ENCODE measurements at places on chromosomes 5 and 9. TPM values are rescaled to one million over a fixed set of nuclear protein-coding genes. Genes with fewer than 3 reads are reported as not detected.

Gene CHSY3
- not detected for polyA plus RNA-seq

GRCh38 chr9:115884846-115885245, 268.7 kb upstream of the PAPPA start:
- no peak for DNase-seq

DNA sequence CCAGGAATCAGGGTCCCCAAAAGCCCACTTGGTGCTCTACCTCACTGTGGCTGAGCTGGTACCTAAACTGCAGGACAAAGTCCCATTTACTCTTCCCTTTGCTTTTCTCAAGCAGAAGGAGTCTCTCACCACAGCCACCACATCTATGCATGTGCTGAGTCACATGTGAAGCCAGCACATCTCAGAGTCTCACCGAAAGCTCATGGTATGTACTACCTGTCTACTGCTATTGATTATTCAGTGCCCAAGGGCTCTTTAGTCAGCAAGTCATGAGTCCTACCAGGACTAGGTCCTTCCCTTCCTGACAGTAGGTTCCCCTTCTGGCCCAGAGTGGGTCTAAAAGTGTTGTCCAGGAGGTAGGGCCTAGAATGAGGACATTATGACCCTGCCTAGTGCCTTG, 130.7 kb upstream of the NTRK2 start:
- no peak for DNase-seq

DNA sequence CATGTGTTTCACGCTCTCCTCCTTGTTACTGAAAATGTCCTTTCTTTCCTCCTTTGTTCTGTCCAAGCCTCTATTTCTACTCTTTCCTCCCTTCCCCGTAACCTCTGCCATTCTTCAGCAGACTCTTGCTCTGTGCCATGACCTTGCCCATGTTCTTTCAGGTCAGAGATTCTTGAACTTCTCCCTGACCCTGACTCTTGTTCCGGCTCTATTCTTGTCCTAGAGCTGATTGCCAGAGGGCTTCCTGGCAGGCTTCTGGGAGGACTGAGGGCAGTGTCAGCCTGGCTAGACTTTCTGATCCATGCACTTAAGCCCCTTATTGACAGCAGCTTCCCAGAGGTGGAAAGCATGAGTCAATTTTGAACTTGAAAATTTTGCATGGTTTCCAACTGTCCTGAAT, 174.2 kb downstream of the TMEM161B start:
- DNase-seq: no peak

- DNase-seq: no peak
Observed at GRCh38 chr5:160789219-160789859, 62.7 kb downstream of the ATP10B start.

DNA sequence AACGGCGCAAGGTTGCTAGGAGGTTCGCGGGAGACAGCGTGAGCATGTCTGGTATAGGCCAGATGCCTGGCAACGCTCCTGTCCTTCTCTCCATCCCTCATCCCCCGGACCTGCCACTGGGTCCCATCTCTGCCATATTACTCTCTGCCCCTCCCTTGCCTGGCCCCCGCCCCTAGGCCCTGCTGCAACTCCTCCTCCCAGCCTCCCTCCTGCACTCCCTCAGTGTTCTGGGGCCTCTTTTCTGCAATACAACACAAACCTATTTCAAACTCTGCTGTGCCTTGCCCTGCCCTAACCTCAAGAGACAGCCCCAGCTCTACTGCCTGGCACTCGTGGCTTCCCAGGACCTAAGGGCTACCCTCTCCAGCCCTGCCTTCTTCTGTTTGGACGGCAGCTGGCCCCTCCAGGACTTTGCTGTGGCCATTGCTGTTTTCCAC, 8.9 kb upstream of the DBN1 start:
- DNase-seq: no peak

GRCh38 chr5:162372256-162372655, 304.7 kb downstream of the GABRG2 start:
- no peak for DNase-seq

DNA sequence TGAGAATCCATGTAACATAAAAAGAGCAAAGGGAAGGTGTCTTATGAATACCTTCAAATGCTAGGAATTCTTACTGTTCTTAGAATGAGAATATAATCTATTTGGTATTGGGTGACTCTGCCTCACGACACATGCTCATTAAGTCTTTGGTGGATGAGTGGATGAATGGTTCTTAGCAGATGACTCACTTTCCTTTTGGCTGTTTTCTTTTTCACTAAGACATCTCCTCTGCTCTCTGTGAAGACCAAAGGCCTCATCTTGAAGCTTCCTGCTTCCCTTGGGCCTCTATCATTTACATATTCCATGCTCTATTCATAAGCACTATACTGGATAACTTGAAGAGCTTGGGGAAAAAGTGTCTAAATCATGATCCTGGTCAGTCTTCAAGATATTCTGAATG, 468.1 kb downstream of the SPATA31D1 start:
- no peak for DNase-seq
